ENCODE measurements at places on chromosomes 16 and 17. TPM values are rescaled to one million over a fixed set of nuclear protein-coding genes. Genes with fewer than 3 reads are reported as not detected.

DNA sequence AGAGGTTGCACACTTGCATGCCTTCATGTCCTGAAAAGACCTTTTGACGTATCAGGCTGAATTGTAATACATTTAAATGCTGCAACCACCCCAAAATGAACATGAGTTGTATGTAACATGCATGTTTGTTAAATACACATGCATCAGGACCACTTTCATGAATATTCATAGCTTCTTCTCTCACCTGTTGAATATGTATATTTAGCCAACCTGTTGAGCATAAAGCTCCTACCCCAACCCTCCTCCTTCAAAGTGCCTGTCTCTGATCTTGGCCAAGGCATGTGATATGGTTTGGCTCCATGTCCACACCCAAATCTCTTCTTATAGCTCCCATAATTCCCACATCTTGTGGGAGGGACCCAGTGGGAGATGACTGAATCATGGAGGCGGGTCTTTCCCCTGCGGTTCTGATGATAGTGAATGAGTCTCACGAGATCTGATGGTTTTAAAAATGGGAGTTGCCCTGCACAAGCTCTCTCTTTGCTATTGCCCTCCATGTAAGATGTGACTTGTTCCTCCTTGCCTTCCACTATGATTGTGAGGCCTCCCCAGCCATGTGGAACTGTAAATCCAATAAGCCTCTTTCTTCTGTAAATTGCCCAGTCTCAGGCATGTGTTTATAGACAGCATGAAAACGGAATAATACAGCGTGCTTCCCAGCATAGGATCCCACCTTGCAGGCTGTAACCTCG, 3.8 kb upstream of the CRYM start:
- H3K4me1 ChIP-seq, result no peaks in the 10 kb centered on the region
- H3K27me3 ChIP-seq, result peaks cover 31% of the 10 kb centered on the region
- no peak overlapping the region for H3K27ac ChIP-seq

- H3K27me3 ChIP-seq, result no peaks in the 10 kb centered on the region
- H3K27ac ChIP-seq, result no peak overlapping the region
- H3K36me3 ChIP-seq, result no peaks in the 10 kb centered on the region
- no peak overlapping the region for H3K4me3 ChIP-seq
- DNase-seq, result no peak
These were observed 10.3 kb upstream of the KSR1 start for GRCh38 chr17:27445971-27446370.

- DNase-seq, result no peak
- no peaks in the 10 kb centered on the region for H3K36me3 ChIP-seq
- H3K27me3 ChIP-seq, result no peaks in the 10 kb centered on the region
- H3K27ac ChIP-seq, result no peak overlapping the region
- no peak overlapping the region for H3K4me3 ChIP-seq
These were observed 321.5 kb downstream of the MAP2K4 start for GRCh38 chr17:12342161-12342560.

GRCh38 chr17:5530265-5531084, 44.1 kb downstream of the MIS12 start:
- H3K4me1 ChIP-seq, result no peaks in the 10 kb centered on the region
- DNase-seq, result no peak
- H3K4me3 ChIP-seq, result no peak overlapping the region
- H3K36me3 ChIP-seq, result peaks cover 65% of the 10 kb centered on the region
- no peak overlapping the region for H3K27ac ChIP-seq

DNA sequence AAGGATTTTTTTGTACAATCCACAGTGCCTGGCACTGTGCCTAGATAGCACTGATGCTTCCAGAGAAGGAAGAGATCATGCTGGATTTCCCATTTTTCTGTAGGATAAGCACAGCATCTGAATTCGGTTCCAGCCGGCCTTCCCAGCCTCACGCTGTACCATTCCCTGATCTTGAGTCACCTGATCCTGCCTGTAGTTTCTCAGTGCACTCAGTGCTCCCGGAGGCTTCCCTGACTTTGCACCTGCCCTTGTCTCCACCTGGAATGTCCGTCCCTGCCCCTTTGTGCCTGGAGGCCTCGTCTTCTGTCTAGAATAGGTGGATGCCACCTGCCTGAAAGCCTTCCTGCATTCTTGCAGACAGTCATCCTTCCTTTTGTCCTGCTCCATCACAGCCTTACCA, 179.9 kb downstream of the CCDC182 start:
- H3K27me3 ChIP-seq, result no peaks in the 10 kb centered on the region
- no peak overlapping the region for H3K27ac ChIP-seq
- DNase-seq, result no peak
- H3K4me3 ChIP-seq, result no peak overlapping the region
- H3K36me3 ChIP-seq, result no peaks in the 10 kb centered on the region
- H3K4me1 ChIP-seq, result no peaks in the 10 kb centered on the region

- H3K4me1 ChIP-seq, result no peaks in the 10 kb centered on the region
- H3K27me3 ChIP-seq, result no peaks in the 10 kb centered on the region
- DNase-seq, result no peak
- H3K4me3 ChIP-seq, result no peak overlapping the region
- H3K36me3 ChIP-seq, result no peaks in the 10 kb centered on the region
These were observed 225.7 kb downstream of the XYLT1 start for GRCh38 chr16:17244872-17245551.

DNA sequence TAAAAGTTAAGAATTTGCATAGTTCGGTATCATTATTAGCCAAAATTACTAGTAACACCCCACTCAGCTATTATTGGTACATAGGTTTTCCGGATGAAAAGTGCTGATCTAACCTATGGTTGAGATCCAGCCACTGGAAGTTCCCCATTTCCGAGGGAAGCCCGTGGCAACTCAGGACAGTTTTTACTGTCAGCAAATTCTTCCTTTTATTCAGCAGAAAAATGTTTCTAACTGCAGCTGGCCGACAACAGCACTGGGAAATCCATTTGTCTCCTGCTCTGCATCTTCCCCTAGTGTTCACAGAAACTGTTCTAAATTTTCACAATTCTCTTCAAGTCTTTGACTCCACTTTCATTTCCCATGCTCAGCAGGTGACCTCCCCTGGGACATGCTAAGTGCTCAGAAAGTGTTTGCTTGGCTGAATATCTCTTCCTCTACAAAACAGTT, 15.5 kb upstream of the MMD start:
- H3K4me3 ChIP-seq, result no peak overlapping the region
- no peaks in the 10 kb centered on the region for H3K36me3 ChIP-seq
- H3K27ac ChIP-seq, result no peak overlapping the region
- DNase-seq, result no peak
- no peaks in the 10 kb centered on the region for H3K27me3 ChIP-seq

DNA sequence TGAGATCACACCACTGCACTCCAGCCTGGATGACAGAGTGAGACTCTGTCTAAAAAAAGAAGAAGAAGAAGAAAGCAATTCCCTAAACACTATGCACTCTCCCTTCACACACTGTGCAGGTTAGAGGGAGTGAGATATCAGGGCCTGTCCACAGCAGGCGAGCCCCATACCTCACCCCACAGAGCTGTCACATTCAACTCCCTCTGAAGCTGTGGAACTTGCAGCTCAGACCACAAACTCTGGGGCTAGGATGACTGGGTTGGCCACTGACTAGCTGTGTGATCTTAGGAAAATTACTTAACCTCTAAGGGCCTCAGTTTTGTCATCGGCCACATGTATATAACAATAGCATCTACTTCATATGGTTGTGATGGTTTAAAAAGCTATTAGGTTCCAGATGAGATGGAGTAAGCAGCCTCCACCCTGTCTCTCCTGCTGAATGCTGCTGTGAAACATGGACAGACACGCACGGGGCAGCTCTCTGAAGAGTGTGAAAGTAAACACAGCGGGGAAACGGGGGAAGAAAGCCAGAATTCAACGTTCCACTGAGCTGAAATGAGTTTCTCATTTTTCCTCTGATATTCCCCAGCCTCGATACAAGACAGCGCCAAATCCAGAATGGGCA, 13.6 kb upstream of the PYY start:
- no peaks in the 10 kb centered on the region for H3K27me3 ChIP-seq
- no peak overlapping the region for H3K4me3 ChIP-seq
- no peaks in the 10 kb centered on the region for H3K36me3 ChIP-seq
- H3K27ac ChIP-seq, result no peak overlapping the region
- no peak for DNase-seq

- peak overlapping the region; percentile 22 for H3K4me3 ChIP-seq
- peaks cover 11% of the 10 kb centered on the region for H3K4me1 ChIP-seq
- H3K27ac ChIP-seq, result peak overlapping the region; percentile 9
- H3K27me3 ChIP-seq, result no peaks in the 10 kb centered on the region
These were observed 238.1 kb downstream of the MRTFB start for GRCh38 chr16:14309001-14309886.

- peak; percentile 51 for DNase-seq
- no peaks in the 10 kb centered on the region for H3K27me3 ChIP-seq
- peak overlapping the region; percentile 90 for H3K4me3 ChIP-seq
- H3K36me3 ChIP-seq, result peaks cover 18% of the 10 kb centered on the region
- H3K27ac ChIP-seq, result peak overlapping the region; percentile 100
These were observed 3.2 kb upstream of the PER1 start for GRCh38 chr17:8155231-8155995.

DNA sequence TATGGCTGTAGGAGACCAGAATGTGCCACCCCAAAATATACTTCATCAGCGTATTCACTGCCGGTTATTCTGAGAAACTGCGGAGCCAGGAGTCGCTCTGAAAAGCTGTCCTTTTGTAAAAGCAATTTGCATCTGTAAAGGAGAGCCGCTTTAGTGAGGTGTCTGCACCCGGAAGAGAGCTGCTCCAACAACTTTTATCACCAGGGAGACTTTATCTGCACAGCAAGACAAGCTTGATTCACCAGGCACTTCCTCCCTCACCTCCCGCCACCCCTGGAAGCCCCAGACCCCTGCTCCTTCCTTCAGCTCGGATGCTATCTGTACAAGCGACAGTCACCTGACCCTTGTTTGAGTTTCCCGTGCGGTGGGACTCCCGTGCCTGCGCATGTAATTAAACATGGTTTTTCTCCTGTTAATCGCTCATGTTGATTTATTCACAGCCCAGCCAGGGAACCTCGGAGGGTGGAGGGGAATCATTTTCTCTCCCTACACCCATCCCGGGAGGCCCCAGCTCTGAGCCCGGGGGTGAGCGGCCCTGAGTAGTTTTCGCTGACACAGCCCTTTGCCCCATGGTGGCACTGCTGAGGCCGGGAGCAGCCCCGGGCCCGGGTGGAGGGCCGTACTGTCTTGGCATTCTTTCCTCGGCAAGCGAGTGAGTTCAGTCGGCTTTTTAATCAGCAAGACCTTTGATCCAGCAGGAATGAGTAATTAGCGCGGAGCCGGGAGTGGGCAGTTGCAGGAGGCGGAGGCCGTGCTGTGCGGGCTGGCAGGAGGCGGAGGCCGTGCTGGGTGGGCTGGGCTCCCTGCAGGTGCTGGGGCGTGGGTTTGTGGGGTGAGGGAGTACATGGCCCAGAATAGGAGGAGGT, 222.7 kb upstream of the CIBAR2 start:
- no peaks in the 10 kb centered on the region for H3K27me3 ChIP-seq
- H3K4me1 ChIP-seq, result no peaks in the 10 kb centered on the region
- no peaks in the 10 kb centered on the region for H3K36me3 ChIP-seq

DNA sequence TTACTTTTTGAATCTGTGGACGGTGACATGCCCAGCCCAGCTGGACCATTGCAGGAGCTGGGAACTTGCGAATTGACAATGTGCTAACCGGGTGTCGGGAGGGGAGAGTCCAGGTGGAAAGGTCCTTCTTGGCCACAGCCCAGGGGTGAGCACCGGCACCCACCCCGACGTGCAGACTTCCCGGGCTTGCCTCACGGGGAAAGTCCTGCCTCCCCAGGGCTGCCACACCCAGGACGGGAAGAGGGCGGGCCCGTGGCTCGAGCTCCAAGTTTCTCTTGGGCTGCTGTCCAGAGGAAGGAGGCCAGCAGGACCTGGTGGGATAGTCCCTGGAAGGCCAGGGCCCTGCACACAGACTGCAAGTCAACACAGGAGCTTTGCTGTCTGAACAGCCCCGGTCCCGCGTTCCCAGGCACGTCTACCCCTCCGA, 17.7 kb downstream of the CARD14 start:
- no peaks in the 10 kb centered on the region for H3K4me1 ChIP-seq
- no peaks in the 10 kb centered on the region for H3K27me3 ChIP-seq
- no peak overlapping the region for H3K4me3 ChIP-seq
- no peak overlapping the region for H3K27ac ChIP-seq
- no peaks in the 10 kb centered on the region for H3K36me3 ChIP-seq

- peaks cover 57% of the 10 kb centered on the region for H3K27me3 ChIP-seq
- peaks cover 31% of the 10 kb centered on the region for H3K4me1 ChIP-seq
- peak overlapping the region; percentile 45 for H3K4me3 ChIP-seq
- no peaks in the 10 kb centered on the region for H3K36me3 ChIP-seq
- H3K27ac ChIP-seq, result no peak overlapping the region
These were observed 4.4 kb upstream of the OR1F1 start for GRCh38 chr16:3183445-3184139.

DNA sequence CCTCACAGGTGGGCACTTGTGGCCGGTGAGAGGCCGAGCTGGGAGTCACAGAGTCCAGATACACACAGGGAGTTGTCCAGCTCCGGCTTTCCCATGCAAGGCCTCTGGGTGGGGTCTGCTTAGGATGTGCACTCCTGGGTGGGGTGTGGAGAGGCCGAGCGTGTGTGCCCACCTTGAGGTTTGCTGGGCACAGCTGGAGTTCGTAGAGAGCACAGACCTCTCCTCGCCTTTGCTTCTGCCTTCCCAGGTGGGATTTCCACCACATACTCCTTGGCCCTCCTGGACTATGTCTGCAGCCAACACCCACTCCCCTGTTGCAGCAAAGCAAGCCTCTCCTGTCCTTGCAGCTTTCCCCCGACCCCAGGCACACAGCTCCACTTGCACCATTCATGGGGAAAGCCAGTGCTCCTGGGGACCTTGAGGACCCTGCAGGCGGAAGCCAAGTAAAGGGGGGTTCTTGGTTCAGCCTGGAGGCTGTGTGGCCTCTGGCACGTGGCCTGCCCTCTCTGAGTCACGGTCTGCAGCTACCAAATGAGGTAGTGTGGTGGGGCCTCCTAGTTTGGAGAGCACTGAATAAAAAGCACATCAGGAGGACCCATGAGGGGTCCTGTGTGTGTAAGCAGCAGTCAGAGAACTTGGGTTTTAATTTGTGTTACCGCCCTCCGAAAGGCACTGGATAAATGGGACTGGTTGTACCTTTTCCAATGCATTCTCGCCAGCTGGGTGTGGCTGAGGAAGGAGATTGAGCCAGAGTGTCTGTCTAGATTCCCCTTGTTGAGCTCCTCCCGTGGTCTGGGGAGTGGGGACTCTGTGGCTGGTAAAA, 31.5 kb downstream of the MPRIP start:
- no peak overlapping the region for H3K4me3 ChIP-seq
- no peak overlapping the region for H3K27ac ChIP-seq
- peaks cover 45% of the 10 kb centered on the region for H3K4me1 ChIP-seq
- H3K27me3 ChIP-seq, result no peaks in the 10 kb centered on the region
- H3K36me3 ChIP-seq, result peaks cover 15% of the 10 kb centered on the region

DNA sequence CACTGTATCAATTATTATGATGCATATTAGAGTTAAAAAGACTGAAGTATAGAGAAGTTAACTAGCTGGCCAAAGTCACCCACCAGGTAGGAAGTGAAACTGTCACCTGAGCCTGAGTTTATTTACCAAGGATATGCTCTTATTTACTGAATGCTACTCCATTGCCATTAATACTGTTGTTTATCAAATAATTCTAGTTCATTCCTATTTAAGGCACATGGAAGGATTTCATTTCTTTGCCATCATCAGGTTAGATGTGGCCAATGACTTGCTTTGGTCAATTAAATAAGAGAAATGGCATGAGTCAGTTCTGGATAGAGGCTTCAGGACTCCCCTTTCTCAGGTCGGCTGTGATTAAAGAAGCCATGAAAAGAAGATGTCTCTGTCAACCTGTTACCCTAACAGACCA, 169.6 kb downstream of the KCNJ2 start:
- H3K27ac ChIP-seq, result no peak overlapping the region
- no peak overlapping the region for H3K4me3 ChIP-seq
- H3K36me3 ChIP-seq, result no peaks in the 10 kb centered on the region
- DNase-seq, result no peak
- no peaks in the 10 kb centered on the region for H3K27me3 ChIP-seq

The SLC7A6 gene
- total RNA-seq, result 190 TPM

The DOC2A gene
- not detected for total RNA-seq

Measured in CD4-positive, alpha-beta memory T cell (primary cell).